ENCODE measurements at places on chromosomes 1 and 21. TPM values are rescaled to one million over a fixed set of nuclear protein-coding genes. Genes with fewer than 3 reads are reported as not detected.

GRCh38 chr1:112833806-112834205 lies 118.7 kb upstream of the PPM1J start:
- DNase-seq, result no peak

- no peak for DNase-seq
Observed at GRCh38 chr1:43235451-43236121, 34.2 kb upstream of the TMEM125 start.

GRCh38 chr1:113677250-113678158 lies 81.8 kb downstream of the PHTF1 start:
- no peak for DNase-seq

- no peak for DNase-seq
Observed at GRCh38 chr1:200448034-200448762, 38.4 kb upstream of the ZNF281 start.

- no peak for DNase-seq
Observed at GRCh38 chr1:193143285-193143684, 21.5 kb downstream of the CDC73 start.

Gene MAP10
- 1.8 TPM for total RNA-seq

Gene NR1I3
- total RNA-seq, result not detected

Gene PDPN
- 16.6 TPM for total RNA-seq

Measured in aorta (tissue), 5 donors.